Activated effector memory CD4-positive, alpha-beta T cell treated with Interleukin-2 at 50 U/mL for 16 hours (primary cell): ENCODE measurements at places on chromosomes 5 and 9.
A peak's percentile ranks its signal among the peaks of the same experiment; 100 is the strongest.

DNA sequence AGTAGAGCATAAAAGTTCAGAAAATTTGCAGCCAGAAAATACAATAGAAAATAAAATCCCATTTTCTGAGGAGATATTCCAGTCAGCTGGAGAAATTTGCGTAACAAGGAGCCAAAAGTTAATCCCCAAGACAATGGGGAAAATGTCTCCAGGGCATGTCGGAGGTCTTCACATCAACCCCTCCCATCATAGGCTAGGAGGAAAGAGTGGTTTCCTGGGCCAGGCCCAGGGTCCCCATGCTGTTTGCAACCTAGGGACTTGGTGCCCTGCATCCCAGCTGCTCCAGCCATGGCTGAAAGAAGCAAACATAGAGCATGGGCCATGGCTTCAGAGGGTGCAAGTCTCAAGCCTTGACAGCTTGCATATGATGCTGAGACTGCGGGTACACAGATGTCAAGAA, 255.0 kb downstream of the DTWD2 start:
- no peak for DNase-seq

GRCh38 chr5:56244627-56245026, 11.5 kb upstream of the ANKRD55 start:
- DNase-seq = no peak

GRCh38 chr5:131285703-131286399, 22.0 kb downstream of the CDC42SE2 start:
- DNase-seq = no peak

- no peak for DNase-seq
Observed at GRCh38 chr9:75148561-75148960, 60.2 kb downstream of the OSTF1 start.

DNA sequence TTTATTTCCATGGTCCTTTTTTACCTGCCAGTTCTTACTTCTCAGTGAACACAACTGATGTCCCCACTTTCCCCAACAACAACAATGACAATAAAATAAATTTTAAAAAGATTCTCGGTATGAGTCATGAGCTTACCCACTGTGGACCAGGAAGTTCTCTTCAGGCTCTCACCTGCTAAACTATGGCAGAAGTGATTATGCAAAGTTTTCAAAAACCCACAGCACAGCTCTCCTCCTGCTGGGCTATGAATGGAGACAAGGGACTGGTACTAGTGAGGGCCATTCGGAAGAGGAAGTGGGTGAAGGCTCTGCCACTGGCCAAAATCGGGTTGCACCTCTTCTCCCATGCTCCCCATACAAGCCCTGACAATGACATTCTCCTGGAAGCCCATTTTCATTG, 429.4 kb downstream of the PIK3R1 start:
- DNase-seq = no peak

- DNase-seq = no peak
Observed at GRCh38 chr5:94181895-94182294, 436.5 kb downstream of the KIAA0825 start.

GRCh38 chr9:124660341-124660801, 110.7 kb downstream of the NR6A1 start:
- no peak for DNase-seq

- no peak for DNase-seq
Observed at GRCh38 chr9:126057121-126057825, 269.4 kb upstream of the MVB12B start.

- no peak for DNase-seq
Observed at GRCh38 chr9:89639367-89639795, 34.6 kb downstream of the GADD45G start.

DNA sequence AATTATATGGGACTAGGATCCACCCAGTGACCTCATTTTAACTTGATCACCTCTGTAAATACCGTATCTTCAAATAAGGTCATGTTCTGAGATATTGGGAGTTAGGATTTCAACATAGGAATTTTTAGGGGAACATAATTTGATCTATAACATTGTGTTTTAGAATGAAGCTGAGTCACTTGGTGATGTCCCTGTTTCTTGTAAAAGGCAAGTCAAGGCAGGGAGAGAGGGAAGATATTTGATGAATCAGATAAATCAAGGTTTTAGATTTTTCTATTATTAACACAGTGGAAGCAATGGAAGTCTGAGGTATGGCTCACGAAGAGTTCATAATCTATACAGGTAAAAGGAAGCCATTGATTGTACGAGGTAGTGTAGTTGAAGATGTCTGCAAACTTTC, 11.8 kb upstream of the GPR151 start:
- no peak for DNase-seq

DNA sequence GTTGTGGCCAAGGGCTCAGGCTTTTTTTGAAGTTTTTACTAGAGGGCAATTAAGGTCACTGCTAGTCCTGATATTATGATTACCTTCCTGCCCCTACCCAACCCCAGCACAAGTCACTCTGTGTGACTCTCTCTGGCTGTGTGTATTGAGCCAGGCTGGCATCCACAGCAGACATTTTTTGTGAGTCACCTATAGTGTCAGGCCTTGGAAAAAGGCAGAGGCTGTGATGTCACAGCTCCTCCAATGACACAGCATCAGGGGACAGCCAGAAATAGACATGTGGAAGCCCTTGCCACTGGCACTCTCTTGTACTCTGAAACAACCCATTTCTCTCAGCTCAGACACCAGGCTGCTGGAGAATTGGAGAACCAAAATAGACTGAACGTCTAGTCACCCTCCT, 145.4 kb downstream of the NMUR2 start:
- DNase-seq = no peak

GRCh38 chr5:150624334-150625163, 15.9 kb upstream of the SYNPO start:
- peak; percentile 6 for DNase-seq

- DNase-seq = no peak
Observed at GRCh38 chr9:16150938-16151650, 598.3 kb downstream of the CCDC171 start.

DNA sequence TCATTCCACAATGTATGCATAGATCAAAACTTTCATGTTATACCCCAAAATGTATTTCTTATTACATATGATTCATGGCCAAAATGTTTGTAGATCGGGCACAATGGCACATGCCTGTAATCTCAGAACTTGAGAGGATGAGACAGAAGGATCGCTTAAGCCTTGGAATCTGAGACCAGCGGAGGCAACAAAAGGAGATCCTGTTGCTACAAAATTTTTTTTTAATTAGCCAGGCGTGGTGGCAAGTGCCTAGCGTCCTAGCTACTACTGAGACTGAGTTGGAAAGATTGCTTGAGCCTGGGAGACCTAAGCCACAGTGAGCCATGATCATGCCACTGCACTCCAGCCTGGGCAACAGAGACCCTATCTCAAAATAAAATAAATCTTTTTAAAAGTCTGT, 89.9 kb downstream of the MAPKAP1 start:
- DNase-seq = no peak

DNA sequence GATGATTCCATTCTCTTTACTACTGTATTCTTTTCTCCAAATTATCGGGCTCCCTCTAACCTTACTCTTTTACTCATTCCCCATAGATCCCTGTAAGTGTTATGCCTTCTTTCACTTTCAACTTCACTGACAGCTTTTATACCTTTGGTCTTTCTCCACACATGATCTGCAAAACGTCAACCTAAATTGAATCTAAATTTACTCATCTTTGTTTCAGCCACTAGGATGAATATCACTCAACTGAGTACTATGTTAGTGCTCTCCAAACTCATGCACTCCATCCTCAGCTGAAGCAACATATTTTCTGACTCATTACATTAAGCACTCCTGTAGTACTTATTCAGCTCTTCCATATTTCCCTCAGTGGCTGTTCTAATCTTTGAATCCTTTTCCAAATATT, 133.4 kb downstream of the ADAMTS19 start:
- no peak for DNase-seq

DNA sequence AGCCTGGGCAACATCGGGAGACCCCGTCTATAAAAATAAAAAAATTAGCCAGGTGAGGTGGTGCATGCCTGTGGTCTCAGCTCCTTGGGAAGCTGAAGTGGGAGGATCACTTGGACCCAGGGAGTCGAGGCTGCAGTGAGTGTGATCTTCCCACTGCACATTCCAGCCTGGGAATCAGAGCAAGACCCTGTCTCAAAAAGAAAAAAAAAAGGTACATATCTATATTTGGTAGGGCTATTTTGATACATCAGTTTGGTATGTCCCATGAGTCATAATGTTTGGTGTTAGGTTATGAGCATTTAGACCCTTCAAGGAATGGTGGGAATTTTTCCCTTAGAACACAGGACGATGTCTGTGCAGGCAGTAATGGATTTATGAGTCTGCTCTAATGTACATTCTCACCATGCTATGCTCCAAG, 55.3 kb upstream of the POU4F3 start:
- no peak for DNase-seq

DNA sequence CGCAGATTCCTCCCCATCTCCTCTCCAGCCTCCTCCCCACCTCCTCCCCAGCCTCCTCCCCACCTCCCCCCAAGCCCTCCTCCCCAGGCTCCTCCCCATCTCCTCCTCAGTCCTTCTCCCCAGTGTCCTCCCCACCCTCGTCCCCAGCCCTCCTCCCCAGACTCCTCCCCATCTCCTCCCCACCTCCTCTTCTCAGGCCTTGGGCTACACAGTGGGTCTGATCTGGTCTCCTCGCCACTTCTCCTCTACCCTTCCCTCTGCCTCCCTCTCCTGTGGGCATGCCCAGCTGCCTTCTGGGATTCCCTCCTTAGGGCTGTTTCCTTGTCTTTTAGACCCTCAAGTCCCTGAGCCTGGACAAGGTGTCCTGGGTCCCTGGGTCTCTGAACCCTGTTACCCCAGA, 28.3 kb downstream of the CXXC5 start:
- no peak for DNase-seq

DNA sequence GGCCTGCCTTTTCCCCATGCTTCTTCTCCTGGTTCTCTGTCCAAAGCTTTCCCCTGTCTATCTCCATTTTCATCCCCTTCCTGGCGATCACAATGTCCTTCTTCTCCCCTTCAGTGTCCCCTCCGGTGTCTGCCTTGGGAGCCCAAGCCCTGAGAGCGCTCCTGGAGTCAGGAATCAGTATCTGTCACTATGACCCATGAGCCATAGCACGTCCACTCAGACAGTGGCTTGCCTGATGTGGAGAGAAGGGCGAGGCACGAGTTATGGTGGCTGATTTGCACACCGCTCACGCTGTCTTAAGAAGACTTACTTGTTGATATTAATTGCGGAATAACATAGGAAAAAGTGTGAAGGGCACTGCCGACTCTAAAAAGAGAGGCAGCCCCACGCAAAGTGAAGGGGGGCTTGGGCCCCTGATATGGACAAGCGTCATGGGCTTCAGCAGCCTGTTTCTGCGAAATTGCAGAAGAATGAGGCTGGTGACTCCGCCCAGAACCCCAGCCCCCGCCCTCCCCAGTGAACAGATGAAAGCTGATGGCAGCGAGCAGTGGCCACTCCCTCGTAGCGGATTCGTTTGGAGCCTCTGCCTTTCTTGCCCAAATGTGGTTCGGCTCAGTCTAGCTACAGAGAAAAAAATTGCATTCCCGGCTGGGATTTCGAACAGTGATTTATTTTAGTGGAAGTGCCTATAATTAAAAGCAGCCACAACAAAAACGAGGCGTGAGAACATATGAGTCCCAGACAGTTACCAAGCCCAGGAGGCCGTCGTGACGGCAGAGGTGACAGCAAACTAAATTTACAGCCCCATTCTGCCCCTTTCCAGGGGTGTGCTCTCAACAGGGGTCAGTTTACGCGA, 149.8 kb downstream of the ICE1 start:
- DNase-seq = no peak

GRCh38 chr9:35706951-35707350, 17.2 kb upstream of the TPM2 start:
- DNase-seq = no peak
